Right cardiac atrium (tissue), 5 donors: ENCODE measurements at places on chromosomes 5 and 9.
A peak's percentile ranks its signal among the peaks of the same experiment; 100 is the strongest.

DNA sequence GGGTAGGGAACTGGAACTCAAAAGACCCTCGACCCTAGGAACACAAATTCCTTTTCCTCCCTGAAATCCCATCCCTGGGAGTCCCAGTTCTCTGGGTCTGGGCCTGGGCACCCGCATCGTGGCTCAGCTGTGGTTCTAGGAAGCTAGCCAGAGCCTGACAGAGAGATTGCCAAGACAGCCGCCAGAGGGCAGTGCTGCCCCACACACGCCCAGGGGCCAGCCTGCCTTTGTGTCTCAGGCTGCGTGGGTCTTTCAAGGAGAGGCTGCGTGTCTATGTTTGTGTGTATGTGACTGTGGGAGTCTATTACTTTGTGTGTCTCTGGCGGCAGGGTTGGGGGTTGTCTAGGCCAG, 32.0 kb upstream of the TTLL11 start:
- peak; percentile 91 for DNase-seq

- no peak for DNase-seq
Measured at GRCh38 chr9:136059851-136060670, 35.0 kb downstream of the NACC2 start.

DNA sequence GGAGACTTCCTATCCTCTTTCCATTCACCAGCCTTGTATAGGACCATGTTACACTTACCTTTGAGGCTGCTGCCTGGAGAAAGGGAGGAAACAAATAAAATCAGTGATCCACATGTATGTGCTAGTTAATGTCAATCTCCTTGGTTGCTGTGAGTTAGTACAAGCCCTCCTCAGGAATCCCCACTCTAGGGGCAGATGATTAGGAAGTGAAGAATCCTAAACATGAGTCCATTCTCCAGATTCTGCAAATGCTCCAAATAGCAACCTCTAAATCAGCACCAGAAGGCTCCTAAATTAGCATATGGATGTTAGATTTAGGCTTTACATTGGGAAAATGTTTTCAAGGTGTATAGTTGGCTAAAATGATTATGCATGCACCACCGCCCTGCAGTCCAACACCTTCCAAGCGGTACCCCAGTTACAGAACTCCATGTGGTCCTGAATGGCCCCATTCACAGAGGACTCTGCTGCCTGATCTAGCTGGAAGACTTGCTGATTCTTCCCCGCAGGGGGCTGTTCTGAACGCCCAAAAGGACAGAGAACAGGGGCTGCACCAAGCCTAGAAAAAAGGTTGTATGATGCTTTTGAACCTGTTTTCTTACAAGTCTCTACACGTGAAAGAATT, 123.2 kb downstream of the TLE1 start:
- DNase-seq, result no peak

DNA sequence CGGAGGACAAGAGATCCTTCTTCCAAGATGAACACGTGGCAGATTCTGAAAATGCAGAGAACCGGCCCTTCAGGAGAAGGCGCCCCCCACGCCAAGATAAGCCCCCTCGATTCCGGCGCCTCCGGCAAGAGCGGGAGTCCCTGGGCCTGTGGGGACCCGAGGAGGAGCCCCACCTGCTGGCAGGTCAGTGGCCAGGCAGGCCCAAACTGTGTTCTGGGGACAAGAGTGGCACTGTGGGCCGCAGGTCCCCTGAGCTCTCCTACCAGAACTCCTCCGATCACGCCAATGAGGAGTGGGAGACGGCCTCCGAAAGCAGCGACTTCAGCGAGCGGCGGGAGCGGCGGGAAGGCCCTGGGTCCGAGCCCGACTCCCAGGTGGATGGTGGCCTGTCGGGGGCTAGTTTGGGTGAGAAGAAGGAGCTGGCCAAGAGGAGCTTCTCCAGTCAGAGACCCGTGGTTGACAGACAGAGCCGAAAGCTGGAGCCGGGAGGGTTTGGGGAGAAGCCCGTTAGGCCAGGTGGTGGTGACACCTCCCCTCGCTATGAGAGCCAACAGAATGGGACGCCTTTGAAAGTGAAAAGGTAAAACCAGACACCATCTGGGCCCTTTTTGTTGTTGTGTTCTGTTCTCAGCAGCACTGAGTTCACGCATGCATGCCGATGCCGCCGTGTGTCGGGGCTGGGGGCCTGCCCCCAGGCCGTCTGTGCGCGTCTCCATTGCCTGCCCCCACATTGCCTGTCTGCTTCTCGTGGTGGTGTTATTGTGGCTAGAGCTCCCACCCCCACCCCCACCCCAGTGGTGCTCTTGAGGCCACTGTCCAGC, 26.6 kb upstream of the POMT1 start:
- no peak for DNase-seq

DNA sequence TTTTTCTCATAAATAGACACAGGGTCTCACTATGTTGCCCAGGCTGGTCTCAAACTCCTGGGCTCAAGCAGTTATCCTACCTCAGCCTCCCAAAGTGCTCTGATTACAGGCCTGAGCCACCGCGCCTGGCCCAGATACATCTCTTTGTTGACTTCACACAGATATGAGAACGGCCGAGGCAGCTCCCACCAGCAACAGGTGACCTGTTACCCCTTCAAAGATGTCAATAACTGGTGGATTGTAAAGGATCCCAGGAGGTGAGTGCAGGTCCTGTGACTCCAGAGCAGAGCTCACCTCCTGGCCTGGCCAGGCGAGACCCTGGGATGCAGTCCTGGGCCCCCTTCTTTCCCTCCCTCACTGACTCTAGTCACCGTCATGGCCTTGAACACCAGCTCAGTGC, 9.2 kb downstream of the POMT1 start:
- no peak for DNase-seq

DNA sequence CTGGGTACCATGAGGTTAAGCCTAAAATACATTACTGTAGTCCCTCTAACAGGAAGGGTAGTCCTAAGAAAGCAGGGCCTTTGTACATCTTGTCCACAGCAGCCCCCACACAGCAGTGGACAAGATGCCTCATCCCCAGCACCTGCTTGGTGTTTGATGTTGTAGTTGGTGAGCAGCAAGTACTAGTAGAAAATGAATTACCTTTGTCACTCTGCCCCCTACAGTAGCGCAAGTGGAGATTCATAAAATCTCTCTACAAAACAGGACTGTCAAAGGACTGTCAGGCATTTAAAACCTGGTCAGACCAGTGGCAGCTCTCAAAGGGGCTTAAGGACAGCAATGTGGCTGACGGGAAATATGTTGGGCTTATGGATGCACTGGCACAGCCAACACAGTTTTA, 122.5 kb downstream of the TMEM174 start:
- no peak for DNase-seq

GRCh38 chr9:126702151-126703001, 88.6 kb downstream of the LMX1B start:
- DNase-seq, result peak; percentile 77

GRCh38 chr9:96413302-96414221, 4.6 kb downstream of the ZNF367 start:
- DNase-seq, result no peak

DNA sequence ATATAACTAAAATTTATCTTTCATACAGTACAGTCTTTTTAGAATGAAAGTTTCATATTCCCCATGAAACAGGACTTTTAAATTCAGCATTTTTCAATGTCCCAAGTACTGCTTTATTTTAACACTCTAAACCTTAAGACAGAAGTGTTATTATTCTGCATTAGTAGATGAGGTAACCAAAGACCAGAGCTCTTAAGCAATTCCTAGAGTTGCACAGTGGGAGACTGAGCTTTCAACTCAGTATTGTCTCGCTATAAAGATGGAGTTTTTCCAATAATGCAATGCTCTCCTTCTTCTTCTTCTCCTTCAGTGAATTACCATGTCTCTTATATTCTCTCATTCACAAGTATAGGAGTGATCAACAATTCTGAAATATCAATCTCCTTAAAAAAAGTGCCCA, 479.7 kb downstream of the CETN3 start:
- DNase-seq, result no peak

DNA sequence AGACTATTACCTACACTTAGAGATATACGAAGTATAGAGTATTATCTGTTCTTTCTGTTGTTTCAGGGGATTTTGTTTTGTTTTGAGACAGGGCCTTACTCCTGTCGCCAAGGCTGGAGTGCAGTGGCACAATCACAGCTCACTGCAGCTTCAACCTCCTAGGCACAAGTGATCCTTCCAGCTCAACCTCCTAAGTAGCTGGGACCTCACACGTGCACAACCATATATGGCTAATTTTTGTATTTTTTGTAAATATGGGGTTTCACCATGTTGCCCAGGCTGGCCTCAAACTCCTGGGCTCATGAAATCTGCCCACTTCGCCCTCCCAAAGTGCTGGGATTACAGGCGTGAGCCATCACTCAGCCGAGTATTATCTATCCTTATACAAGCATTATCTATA, 45.9 kb downstream of the SUSD1 start:
- no peak for DNase-seq

- no peak for DNase-seq
Measured at GRCh38 chr9:119611565-119611964, 242.3 kb upstream of the BRINP1 start.

DNA sequence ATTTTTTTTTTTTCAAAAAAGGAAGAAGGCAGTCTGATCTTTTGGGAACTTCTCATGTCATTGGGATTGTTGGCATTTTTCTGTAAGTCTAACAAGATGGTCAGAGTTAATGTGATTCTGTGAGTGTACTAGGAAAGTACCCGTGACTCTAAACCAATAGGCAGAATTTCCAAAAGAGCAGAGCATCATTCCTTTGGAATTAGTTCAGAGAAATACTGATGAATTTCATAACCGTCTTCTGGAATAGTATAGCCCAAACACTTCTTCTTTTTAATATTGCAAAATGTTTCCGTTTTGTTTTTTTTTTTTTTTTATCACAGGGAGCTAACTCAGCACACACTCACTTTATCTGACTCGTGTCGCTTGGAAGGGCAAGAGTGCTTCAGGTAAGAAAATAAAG, 407.4 kb downstream of the DTWD2 start:
- no peak for DNase-seq

GRCh38 chr5:172741206-172741582, 29.8 kb downstream of the DUSP1 start:
- no peak for DNase-seq

- DNase-seq, result no peak
Measured at GRCh38 chr5:137751869-137752491, 2.2 kb downstream of the HNRNPA0 start.

DNA sequence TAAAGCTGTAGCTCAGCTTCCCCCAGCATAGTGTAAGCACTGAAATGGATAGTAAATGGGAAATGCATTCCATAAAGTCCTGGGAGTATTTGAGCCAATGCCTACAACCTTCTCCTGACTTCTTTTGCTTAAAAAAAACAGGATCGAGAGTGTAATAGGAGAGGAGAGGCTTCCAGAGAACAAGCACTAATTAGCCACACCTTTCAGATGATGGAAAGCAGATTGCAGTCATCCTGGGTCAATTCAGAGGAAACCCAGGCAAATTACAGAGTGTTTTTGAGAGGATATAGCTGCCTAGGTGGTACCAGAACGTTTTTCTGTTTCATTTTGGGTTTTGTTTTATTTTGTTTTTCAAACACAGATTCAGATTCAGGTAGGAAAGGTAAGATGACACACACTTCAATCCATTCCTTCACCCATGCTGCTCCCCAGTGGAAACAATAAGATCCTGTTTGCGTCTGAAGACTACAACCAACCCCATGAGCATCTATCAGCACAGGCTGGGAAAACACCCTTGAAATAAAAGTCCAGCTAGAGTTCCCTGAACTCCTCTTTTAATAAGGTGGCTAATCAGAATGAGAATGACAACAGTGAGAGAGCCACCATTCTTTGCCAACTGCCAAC, 95.6 kb downstream of the RFK start:
- no peak for DNase-seq

GRCh38 chr5:43245724-43246385, 53.8 kb downstream of the NIM1K start:
- DNase-seq, result no peak

- no peak for DNase-seq
Measured at GRCh38 chr9:129455151-129455995, 165.5 kb downstream of the C9orf50 start.

DNA sequence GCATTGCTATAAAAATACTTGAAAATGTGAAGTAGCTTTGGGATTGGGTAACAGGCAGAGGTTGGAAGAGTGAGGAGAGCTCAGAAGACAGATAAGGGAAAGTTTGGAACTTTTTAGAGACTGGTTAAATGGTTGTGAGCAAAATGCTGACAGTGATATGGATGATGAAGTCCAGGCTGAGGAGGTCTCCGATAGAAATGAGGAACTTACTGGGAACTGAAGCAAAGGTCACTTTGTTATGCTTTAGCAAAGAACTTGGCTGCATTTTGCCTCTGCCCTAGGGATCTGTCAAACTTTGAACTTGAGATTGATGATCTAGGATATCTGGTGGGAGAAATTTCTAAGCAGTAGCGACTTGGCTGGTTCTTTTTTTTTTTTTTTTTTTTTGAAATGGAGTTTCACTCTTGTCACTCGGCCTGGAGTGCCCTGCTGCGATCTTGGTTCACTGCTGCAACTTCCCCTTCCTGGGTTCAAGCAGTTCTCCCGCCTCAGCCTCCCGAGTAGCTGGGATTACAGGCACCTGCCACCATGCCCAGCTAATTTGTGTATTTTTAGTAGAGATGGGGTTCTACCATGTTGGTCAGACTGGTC, 998.9 kb downstream of the TLE1 start:
- peak; percentile 41 for DNase-seq

DNA sequence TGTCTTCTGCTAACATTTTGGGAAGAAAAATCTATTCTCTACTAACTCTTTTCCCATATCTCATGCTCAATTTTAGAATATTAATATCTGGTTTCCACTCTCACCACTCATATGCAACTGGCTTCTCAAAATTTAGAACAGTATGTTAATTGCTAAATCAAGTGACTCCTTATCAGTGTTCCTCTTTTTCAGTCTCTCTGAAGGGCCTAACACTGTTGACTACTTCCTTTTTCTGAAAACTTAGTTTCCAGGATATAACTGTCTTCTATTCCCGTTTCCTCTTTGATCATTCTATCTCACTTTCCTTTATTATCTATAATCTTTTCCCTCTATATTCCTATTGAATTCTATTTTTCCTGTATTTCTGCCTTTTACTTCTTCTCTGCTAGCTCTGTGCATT, 1717.2 kb upstream of the C9orf72 start:
- no peak for DNase-seq

DNA sequence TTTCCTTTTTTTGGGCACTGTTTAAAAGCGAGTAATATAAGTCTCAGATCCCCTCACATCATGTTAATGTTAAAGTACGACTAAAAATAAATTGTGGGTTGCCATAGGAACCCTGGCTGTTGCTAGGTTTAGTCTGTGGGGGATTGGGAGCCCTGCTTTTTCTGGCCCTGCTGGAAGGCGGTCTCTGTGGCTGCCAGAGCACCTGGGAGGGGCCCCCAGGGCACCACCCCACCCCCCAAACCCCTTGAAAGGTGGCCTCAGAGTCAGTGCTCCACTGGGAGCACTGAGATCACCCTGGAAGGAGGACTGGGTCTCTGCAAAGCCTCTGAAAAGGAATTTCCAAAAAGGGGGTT, 66.2 kb upstream of the NEURL1B start:
- no peak for DNase-seq
